ENCODE measurements at places on chromosomes 5 and 9.

DNA sequence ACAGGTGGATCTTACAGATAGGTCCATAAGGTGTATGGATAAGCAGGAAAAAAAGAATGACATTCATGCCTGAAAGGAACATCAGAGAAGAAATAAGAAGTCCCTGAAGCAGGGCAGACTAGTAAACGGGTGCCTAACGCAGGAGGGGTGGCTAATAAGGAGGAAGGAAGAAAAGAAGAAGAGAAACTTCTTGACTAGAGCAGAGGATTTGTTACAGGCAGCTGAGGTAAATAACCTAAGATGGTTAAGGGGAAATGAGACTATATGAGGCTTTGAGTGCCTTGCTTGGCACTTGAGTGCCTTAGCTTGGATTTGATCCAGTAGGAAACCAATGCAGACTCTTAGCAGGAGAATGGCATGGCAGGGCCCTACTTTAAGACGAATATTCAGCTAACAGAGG, 313.5 kb upstream of the PDE4D start:
- DNase-seq = no peak

- DNase-seq = peak; percentile 11
Measured at GRCh38 chr9:122929796-122930354, 1.4 kb downstream of the ZBTB26 start.

GRCh38 chr5:69129413-69129812, 35.6 kb downstream of the SLC30A5 start:
- DNase-seq = no peak

- DNase-seq = no peak
Measured at GRCh38 chr5:43362725-43363435, 49.3 kb downstream of the CCL28 start.

DNA sequence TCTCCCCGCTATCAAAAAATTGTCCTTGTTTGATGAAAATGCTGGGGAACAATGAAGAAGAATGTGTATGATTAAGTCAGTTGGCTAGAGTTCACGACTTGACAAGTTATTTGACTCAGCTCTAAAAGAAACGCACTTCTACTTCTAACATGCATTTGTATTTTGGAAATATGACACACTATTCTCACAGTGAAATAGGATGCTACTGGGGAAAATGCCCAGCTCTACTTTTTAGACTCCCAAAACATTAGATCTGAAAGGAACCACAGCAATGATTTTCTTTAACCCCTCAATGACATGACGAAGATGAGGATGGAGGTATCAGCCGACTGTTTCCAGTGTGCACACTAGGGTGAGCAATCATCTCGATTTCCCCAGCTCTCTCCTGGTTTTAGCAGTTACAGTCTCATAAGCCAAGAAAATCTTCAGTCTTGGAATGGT, 83.6 kb upstream of the PCSK1 start:
- no peak for DNase-seq

DNA sequence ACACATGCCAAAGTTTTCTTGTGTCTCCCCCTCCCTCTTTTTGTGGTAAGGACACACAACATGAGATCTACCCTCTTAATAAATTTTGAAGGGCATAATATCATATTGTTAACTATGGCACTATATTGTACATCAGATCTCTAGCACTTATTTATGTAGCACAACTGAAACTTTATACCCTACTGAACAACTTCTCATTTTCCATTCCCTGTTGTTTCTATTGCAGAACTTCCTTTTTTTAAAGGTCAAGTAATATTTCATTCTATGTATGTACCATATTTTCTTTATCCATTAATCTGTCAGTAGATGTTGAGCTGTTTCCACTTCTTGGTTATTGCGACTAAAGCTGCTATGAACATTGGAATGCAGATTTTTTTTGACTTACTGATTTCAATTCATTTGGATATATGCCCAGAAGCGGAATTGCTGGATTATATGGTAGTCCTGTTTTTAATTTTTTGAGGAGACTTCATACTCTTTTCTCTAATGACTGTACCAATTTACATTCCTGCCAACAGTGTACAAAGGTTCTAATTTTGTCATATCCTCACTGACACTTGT, 305.3 kb downstream of the PRR16 start:
- DNase-seq = no peak

GRCh38 chr5:145867806-145868205, 5.0 kb downstream of the GRXCR2 start:
- DNase-seq = no peak

DNA sequence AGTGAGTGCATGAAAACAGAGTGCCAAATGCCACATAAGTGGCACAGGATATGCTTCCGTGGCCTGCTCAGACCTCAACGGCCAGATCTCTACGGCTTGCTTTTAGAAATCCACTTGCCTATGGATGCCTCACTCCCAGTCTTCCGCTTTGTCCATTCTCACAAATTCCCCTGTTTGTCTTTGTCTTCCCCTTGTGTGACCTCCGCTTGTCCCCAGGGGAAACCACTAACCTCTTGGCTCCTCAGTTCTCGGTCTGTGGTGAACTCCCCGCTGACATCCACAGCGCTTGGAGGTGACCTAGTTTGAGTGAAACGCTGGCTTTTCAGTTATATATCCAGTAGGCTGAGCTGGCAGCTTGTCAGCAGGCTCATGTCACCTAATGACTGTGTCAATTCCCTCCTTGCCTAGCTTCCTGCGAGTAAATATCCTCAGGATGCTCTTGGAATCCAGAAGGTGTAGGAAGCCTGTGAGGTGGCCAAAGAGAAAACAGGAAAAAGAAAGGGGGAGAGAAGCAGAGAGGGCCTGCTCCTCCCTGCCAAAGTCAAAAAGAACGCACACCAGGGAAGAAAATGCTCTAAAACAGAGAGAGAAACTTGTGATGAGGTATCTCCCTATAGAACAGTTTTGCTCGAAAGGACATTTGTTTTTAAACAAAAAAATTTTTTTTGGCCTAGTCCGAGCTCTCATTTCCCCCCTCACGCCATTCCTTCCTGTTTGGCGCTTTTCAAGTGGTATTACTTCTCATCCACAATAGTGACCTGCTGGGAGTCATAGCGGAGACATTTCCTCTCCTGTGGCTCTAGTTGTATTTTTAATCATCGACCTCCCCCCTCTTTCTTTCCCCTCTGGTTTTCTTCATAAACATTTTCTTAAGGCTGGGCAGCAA, 101.6 kb upstream of the SPRY4 start:
- DNase-seq = no peak

- DNase-seq = no peak
Measured at GRCh38 chr9:82865524-82865923, 197.4 kb downstream of the RASEF start.

- no peak for DNase-seq
Measured at GRCh38 chr9:108996643-108997042, 16.7 kb downstream of the CTNNAL1 start.

DNA sequence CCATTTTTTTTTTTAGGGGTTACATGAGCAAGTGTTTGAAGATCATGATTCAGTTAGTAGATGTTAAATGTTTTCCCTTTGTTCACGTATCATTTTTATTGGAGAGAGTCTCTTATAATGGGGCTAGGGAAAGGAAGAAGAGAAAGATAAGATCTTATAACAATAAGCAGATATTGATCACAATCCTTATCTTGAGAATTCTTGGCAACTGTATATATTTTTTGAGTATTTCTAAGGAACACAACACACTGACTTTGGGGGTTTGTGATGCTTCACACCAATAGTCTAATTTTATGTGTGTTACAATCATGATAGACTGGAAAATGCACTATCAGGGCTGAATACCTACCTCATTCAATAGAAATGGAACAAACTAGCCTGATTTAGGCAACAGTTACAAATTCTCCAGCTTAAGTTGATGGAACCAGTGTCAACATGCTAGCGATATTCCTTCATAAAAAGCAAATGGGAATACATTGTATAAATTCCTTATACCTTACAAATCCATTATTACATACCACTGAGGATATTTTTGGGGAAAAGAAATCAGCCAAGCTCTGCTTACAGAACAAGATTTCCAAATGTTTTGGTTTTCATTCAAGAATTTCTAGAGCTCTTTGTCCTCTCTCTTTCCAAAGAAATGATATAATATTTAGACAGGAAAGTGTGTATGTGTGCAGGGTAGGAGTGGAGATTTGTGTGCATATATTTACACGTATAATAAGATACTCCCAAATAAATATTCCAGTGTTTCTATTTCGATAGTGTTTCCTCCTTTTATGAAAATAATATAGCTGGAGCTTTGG, 41.5 kb downstream of the SVEP1 start:
- no peak for DNase-seq

DNA sequence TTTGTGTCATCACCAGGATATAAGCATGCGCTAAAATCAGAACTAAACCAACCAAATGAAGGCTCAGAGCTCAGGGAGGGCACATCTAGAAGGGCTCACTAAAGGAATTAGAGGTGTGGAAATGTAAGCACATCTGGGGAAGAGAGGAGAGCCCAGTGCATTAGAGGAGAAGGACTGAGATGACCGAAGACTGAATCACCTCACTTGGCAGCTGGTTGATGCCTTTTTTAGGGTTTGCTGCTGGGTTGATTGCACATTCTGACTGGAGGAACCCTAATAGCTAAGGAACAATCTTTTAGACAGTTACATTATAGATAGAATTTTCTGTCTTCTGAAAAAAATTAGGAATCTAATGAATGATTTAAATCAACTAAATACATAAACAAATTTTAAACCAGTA, 8.2 kb upstream of the IFNA21 start:
- DNase-seq = no peak

- DNase-seq = no peak
Measured at GRCh38 chr9:105318729-105319191, 74.3 kb downstream of the SLC44A1 start.

DNA sequence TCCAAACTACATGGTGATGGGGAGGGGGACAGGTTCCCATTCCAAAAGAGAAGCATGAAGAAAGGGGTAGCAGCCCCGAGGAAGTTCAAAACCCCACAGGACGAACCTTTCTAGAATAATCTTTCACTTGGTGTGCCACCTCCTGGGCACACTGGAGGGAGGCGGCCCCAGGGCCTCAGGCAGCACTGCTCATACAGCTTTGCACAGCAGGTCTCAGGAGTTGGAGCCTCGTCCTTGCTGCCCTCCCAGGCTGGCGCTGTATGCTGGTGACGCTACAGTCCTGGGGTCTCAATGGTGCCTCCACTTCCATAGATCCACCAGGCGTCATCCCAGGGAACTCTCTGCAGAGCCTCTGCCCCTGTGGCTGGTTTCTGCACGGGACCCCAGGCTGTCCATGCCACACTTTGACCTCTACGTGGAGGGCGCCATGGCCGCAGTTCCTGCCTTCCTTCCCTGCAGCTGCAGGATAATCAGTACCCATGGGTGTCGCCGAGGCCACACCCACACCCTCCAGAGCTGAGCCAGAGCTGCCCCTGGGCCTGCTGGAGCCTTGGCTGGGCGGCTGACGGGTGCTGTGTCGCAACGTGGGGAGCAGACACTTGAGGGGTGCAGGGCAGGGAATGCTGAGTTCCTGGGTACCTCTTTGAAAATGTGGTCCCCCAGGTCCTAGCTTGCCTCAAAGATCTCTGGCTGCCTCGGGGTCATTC, 95.3 kb downstream of the COL5A1 start:
- no peak for DNase-seq

DNA sequence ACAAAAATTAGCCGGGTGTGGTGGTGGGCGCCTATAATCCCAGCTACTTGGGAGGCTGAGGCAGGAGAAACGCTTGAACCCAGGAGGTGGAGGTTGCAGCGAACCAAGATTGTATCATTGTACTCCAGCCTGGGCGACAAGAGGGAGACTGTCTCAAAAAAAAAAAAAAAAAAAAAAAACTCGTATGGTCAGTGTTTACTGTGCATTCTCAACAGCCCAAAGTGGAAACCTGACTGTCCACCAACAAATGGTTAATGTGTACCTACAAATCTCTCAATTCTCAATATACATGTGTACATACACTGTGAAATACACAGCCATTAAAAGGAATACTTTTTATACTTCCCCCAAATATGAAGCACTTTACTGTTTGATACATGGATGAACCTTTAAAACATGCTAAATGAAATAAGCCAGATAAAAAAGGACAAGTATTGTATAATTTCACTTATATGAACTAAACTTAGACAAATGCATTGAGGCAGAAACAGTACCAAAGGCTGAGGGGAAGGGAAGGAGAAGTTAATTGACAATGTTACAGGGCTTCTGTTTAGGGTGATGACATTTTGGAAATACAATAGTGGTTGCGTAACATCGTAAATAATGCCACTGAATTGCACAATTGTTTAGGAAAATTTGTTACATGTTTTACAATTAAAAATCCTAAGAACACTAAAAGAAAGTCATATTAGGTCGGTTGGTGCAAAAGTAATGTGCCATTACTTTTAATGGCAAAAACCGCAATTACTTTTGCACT, 16.5 kb downstream of the DNAJA1 start:
- no peak for DNase-seq

- DNase-seq = no peak
Measured at GRCh38 chr9:84371737-84372136, 31.2 kb upstream of the SLC28A3 start.

DNA sequence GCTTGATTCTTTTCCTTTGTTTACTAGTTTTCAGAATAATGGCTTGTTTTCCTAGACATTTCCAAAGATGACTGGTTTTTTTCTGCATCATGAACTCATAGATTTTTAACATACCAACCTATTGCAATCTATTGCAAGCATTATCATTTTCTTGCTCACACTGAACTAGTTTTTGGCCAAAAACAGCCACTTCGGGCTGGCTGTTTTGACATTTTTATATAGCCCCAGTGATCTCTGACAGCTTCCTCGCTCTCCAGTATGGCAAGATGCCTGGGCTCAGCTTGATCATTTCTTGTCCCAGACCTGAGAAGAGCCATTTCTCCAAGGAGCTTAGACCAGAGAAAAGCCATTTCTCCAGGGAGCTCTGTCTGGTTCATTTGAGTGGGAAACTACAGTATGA, 94.3 kb upstream of the MAMDC2 start:
- no peak for DNase-seq

Measured in NCI-H524 (cell line).